ENCODE measurements at places on chromosomes 1 and 21. TPM values are rescaled to one million over a fixed set of nuclear protein-coding genes. Genes with fewer than 3 reads are reported as not detected.

COL9A2 gene
- 7.1 TPM for total RNA-seq

CCDC30 gene
- 1.5 TPM for total RNA-seq

FCGR3A gene
- 14.2 TPM for total RNA-seq

LYPLA2 gene
- total RNA-seq, result 56.2 TPM

SLC44A3 gene
- total RNA-seq, result 6.6 TPM

ZZZ3 gene
- 63.1 TPM for total RNA-seq

REN gene
- not detected for total RNA-seq

TRABD2B gene
- 5.6 TPM for total RNA-seq

LGR6 gene
- 6.6 TPM for total RNA-seq

- no peaks in the 10 kb centered on the region for H3K27me3 ChIP-seq
- H3K4me1 ChIP-seq, result no peaks in the 10 kb centered on the region
- H3K4me3 ChIP-seq, result no peak overlapping the region
- no peak for DNase-seq
- H3K36me3 ChIP-seq, result no peaks in the 10 kb centered on the region
Measured at GRCh38 chr1:19120070-19120469, 90.0 kb downstream of the UBR4 start.

DNA sequence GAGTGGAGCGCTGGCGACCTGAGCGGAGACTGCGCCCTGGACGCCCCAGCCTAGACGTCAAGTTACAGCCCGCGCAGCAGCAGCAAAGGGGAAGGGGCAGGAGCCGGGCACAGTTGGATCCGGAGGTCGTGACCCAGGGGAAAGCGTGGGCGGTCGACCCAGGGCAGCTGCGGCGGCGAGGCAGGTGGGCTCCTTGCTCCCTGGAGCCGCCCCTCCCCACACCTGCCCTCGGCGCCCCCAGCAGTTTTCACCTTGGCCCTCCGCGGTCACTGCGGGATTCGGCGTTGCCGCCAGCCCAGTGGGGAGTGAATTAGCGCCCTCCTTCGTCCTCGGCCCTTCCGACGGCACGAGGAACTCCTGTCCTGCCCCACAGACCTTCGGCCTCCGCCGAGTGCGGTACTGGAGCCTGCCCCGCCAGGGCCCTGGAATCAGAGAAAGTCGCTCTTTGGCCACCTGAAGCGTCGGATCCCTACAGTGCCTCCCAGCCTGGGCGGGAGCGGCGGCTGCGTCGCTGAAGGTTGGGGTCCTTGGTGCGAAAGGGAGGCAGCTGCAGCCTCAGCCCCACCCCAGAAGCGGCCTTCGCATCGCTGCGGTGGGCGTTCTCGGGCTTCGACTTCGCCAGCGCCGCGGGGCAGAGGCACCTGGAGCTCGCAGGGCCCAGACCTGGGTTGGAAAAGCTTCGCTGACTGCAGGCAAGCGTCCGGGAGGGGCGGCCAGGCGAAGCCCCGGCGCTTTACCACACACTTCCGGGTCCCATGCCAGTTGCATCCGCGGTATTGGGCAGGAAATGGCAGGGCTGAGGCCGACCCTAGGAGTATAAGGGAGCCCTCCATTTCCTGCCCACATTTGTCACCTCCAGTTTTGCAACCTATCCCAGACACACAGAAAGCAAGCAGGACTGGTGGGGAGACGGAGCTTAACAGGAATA is 4.2 kb downstream of the TFAP2E start:
- H3K4me1 ChIP-seq, result peaks cover 28% of the 10 kb centered on the region
- H3K36me3 ChIP-seq, result no peaks in the 10 kb centered on the region
- peak overlapping the region; percentile 46 for H3K4me3 ChIP-seq
- DNase-seq, result no peak
- no peak overlapping the region for H3K27ac ChIP-seq
- no peaks in the 10 kb centered on the region for H3K27me3 ChIP-seq

DNA sequence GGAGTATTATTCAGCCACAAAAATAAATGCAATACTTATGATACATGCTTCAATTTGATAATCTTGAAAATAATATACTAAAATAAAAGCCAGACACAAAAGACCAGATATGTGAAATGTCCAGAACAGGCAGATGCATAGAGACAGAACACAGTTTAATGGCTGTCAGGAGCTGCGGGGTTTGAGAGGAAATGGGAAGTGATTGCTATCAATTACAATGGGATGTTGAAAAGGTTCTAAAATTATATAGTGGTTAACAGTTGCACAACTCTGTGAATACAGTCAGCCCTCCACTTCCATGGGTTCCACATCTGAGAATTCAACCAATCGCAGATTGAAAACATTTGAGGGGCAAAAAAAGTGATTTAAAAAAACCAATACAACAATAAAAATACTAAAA is 54.0 kb downstream of the LTN1 start:
- no peaks in the 10 kb centered on the region for H3K4me1 ChIP-seq
- H3K27ac ChIP-seq, result no peak overlapping the region
- H3K4me3 ChIP-seq, result no peak overlapping the region
- H3K36me3 ChIP-seq, result no peaks in the 10 kb centered on the region

GRCh38 chr1:31299365-31299764 is 2.5 kb downstream of the ZCCHC17 start:
- no peak for DNase-seq
- H3K27ac ChIP-seq, result no peak overlapping the region
- H3K4me3 ChIP-seq, result no peak overlapping the region
- no peaks in the 10 kb centered on the region for H3K36me3 ChIP-seq

GRCh38 chr1:173508541-173508940 is 31.4 kb downstream of the PRDX6 start:
- H3K4me3 ChIP-seq, result no peak overlapping the region
- no peak for DNase-seq
- H3K4me1 ChIP-seq, result peaks cover 5% of the 10 kb centered on the region
- H3K27ac ChIP-seq, result no peak overlapping the region
- no peaks in the 10 kb centered on the region for H3K36me3 ChIP-seq
- H3K27me3 ChIP-seq, result no peaks in the 10 kb centered on the region

DNA sequence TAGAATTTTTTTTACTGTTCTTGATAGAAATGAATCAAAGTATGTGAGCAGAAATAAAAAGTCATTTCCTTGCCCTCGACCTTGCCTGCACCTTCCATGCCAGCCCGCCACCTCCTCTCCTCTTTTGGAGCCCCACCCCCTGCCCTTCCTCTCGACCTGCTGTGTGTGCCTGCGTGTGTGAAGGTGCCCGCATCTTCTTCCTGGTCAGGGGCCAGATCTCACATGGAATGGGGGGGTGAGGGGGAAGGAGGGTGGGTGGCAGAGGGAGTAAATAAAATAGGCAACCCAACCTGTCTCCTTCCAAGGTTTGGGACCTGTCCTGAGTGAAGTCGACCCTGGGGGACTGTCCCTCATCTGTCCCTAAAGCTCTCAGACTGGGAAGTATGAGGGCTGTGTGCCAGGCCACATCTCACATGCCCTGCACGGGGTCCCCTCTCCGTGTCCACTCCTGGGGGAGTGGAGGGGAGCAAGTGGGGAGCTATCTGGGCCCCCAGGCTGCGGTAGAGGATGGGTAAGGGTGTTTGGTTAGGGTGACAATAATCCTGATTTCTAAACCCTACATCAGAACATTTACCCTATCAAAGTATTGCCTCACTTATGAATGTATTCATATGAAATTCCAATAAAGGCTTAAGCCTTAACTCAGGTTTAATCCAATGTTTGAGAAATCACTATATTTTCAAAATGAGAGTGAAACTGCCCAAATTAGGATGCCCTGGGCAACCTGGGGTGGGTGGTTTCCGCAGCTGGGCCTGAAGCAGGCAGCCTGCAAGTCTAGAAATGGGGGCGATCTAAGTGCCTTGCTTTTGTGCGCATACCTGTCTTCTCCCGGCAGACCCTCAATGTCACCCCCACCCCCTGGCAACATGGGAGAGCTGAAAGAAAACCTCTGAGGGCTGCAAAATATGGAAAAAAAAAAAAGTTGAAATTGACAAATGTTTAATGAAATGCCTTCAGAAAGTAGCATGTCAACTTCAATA is 15.4 kb downstream of the AMPD2 start:
- no peaks in the 10 kb centered on the region for H3K27me3 ChIP-seq
- peak; percentile 81 for DNase-seq

DNA sequence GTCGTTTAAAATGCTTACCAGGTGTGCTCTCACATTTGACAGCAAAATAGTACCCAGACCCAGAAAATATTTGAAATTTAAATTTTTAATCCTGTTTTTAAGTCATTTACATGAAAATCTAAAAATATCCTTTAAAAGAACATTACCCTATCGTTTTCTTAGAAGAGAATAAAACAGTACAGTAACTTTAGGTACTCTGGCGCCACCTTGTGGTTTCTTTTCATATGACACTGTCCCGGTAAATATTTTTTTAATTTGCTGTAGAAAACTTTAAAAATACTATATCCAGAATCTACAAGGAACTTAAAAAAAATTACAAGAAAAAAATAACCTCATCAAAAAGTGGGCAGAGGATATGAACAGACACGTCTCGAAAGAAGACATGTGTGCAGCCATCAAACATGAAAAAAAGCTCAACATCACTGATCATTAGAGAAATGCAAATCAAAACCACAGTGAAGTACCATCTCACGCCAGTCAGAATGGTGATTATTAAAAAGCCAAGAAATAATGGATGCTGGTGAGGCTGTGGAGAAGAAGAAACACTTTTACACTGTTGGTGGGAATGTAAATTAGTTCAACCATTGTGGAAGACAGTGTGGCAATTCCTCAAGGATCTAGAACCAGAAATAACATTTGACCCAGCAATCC is 129.2 kb downstream of the RGS21 start:
- no peaks in the 10 kb centered on the region for H3K4me1 ChIP-seq
- H3K27ac ChIP-seq, result no peak overlapping the region
- H3K4me3 ChIP-seq, result no peak overlapping the region
- no peaks in the 10 kb centered on the region for H3K36me3 ChIP-seq

DNA sequence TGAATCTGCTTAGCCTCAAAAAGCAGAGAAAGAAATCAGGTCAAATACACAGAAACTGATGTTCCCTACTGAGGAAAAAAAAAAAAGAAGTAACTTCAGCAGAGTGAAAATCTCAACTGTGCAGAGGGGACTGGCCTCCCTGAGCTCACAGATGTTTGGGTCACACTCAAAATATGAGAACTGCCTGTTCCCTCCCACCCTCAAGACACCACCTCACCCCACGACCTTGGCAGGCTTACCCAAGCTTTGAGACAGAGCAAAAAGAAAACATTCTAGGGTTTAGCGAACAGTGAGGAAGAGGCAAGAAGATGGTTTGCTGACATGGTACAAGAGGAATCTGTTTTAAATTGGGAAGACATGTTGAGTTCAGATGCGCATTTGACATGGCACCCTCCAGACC is 48.8 kb downstream of the NID1 start:
- no peaks in the 10 kb centered on the region for H3K27me3 ChIP-seq
- peak overlapping the region; percentile 92 for H3K27ac ChIP-seq
- H3K36me3 ChIP-seq, result no peaks in the 10 kb centered on the region
- no peak for DNase-seq
- no peak overlapping the region for H3K4me3 ChIP-seq
- H3K4me1 ChIP-seq, result peaks cover 62% of the 10 kb centered on the region

GRCh38 chr1:212514056-212514614 is 81.4 kb downstream of the NENF start:
- H3K27ac ChIP-seq, result no peak overlapping the region
- peaks cover 17% of the 10 kb centered on the region for H3K4me1 ChIP-seq
- H3K36me3 ChIP-seq, result no peaks in the 10 kb centered on the region
- H3K4me3 ChIP-seq, result peak overlapping the region; percentile 28
- H3K27me3 ChIP-seq, result peaks cover 5% of the 10 kb centered on the region

- no peak for DNase-seq
- no peak overlapping the region for H3K27ac ChIP-seq
- H3K36me3 ChIP-seq, result no peaks in the 10 kb centered on the region
Measured at GRCh38 chr1:187129132-187129531, 300.4 kb downstream of the PLA2G4A start.

GRCh38 chr1:30263405-30263804 is 460.0 kb downstream of the MATN1 start:
- no peaks in the 10 kb centered on the region for H3K27me3 ChIP-seq
- no peak overlapping the region for H3K4me3 ChIP-seq
- no peaks in the 10 kb centered on the region for H3K36me3 ChIP-seq
- no peak for DNase-seq
- no peaks in the 10 kb centered on the region for H3K4me1 ChIP-seq

- DNase-seq, result no peak
- peak overlapping the region; percentile 100 for H3K4me3 ChIP-seq
- H3K27ac ChIP-seq, result peak overlapping the region; percentile 97
- H3K4me1 ChIP-seq, result peaks cover 76% of the 10 kb centered on the region
Measured at GRCh38 chr1:156115514-156116374, 1.2 kb downstream of the LMNA start.

GRCh38 chr1:177235350-177235749 is 64.6 kb downstream of the BRINP2 start:
- H3K27ac ChIP-seq, result no peak overlapping the region
- no peaks in the 10 kb centered on the region for H3K4me1 ChIP-seq
- no peak overlapping the region for H3K4me3 ChIP-seq
- H3K27me3 ChIP-seq, result no peaks in the 10 kb centered on the region

- H3K27me3 ChIP-seq, result no peaks in the 10 kb centered on the region
- no peak overlapping the region for H3K4me3 ChIP-seq
- peaks cover 45% of the 10 kb centered on the region for H3K4me1 ChIP-seq
- no peaks in the 10 kb centered on the region for H3K36me3 ChIP-seq
Measured at GRCh38 chr1:109996476-109996875, 11.9 kb downstream of the AHCYL1 start.

DNA sequence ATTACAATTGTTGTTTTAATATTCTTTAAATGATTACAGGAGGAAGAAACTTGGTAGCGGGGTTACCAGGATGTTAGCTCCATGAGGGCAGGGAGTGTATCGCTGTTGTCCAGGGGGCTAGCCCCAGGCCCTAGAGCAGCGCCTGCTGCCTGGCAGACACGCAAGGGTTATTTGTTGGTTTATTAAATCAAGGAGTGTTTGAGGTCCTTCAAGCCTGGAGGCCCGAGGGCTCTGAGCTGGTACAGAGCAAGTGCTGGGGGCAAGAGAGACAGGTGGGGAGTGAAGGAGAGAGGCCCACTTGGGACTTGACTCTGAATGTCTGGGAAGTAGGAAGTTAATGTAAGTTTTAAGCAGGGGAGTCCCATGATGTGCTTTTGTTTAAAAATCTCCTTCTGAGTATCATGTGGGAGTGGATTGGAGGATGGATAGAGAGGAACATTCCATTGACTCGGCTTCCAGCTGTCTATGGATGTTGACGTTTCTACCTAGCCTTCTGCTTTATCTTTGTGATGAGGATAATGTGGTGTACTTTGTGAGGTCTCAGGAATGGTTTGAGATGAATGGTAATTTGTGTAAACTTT is 8.7 kb downstream of the ITSN1 start:
- H3K27me3 ChIP-seq, result no peaks in the 10 kb centered on the region
- H3K4me1 ChIP-seq, result peaks cover 33% of the 10 kb centered on the region
- DNase-seq, result no peak
- H3K4me3 ChIP-seq, result no peak overlapping the region

DNA sequence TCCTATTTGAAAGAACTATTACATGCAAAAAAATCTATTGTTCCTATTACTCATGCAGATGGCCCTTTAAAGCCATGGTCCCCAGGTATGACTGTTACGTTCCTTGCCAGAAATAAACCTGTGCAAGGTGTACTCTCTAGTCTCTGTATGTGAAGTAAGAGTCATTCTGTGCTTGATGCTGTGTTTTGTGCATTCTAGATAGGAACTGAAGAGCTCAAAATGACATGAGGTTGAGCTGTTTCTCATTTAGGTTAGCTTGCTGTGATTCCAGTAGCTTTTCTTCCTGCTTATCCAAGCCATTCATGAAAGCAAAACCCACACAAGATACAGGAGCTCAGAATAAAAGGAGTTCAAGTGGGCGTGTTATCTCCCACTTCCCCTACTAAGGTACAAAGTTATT is 64.3 kb upstream of the ZNF326 start:
- no peak overlapping the region for H3K27ac ChIP-seq
- no peak overlapping the region for H3K4me3 ChIP-seq
- H3K27me3 ChIP-seq, result no peaks in the 10 kb centered on the region

All from vagina (tissue), 2 donors.